ENCODE measurements at places on chromosomes 11 and 22.

DNA sequence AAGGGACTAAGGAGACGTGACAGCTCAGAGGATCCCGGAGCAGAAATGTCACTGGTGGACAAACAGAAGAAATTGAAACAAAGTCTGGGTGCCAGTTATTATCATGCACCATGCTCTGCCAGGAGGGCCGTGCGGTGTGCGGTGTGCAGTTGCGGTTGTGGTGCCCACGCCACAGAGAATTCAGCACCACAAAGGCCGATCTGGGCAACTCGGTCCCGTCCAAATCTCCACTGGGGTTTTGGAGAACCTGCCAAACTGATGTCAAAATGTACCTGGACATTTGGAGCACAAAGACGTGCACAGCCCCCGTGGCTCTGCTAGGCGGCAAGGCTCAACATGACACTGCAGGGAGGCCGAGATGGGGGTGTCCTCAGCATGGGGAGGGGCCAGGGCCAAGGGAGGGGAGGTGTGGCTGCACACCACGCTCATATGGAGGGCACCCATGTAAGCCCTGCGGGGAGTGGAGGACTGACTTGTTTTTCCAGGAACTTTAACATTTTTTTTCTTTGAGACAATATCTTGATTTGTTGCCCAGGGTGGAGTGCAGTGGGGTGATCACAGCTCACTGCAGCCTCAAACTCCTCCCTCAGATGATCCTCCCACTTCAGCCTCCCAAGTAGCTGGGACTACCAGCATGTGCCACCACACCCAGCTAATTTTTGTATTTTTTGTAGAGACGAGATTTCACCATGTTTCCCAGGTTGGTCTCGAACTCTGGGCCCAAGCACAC is 39.4 kb downstream of the GNB1L start:
- no peak for DNase-seq

- DNase-seq: no peak
These were observed 61.8 kb downstream of the UBASH3B start for GRCh38 chr11:122717264-122717867.

DNA sequence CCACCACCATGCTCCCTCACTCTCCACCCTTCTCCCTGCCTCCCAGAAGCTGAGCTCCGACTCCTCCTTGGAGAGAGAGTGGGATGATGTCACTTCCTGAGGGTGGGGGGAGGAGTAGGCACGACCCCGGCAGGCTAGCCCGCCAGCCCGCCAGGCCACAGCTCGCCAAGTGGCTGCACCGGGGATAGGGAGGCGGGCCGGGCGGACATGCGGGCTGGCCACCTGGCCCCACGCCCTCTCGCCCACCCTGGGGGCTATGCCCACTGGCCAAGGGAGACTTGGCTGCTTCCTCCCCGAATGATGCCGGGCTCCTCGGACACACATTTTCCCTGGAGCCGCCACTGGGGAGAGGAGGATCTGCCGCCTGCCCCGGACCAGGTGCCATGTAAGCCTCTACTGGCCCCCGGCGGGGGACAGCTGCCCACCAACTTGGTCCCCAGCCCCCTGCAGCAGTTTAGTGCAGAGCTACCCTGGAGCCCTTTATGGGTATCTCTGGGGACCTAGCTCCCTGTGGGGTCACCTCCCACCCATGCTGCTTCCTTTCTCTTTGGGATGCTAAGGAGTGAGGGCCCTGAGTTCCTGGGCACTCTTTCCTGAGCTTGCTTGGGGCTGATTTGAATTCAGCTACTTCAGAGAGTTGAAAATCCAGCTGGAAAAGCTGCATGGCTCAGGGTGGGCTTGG is 33.7 kb upstream of the MYRF start:
- no peak for DNase-seq

GRCh38 chr11:100340466-100341319 is 346.4 kb upstream of the ARHGAP42 start:
- no peak for DNase-seq

GRCh38 chr22:40510631-40511364 is 125.7 kb downstream of the MRTFA start:
- DNase-seq: no peak

Data from bone marrow (tissue), 2 donors.